T-cell (primary cell): ENCODE measurements at places on chromosomes 1 and 21.

DNA sequence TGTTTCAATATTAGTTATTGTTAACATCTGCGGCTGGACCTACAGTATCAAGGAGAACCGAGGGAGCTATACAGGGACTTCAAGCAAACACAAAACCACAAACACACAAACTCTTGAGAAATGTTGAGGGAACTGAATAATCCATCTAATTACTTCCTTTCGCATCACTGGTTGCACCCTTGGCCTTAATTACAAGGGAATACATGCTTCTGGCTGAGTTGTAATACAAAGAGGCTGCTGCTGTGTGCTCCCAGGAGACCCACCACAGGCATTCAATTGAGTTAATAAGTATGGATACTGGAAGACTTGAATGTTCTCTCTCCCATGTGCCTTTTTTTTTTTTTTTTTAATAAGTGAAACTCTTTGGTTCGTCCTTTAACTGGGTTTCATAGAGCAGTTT, 16.8 kb upstream of the SMYD2 start:
- no peak for DNase-seq

DNA sequence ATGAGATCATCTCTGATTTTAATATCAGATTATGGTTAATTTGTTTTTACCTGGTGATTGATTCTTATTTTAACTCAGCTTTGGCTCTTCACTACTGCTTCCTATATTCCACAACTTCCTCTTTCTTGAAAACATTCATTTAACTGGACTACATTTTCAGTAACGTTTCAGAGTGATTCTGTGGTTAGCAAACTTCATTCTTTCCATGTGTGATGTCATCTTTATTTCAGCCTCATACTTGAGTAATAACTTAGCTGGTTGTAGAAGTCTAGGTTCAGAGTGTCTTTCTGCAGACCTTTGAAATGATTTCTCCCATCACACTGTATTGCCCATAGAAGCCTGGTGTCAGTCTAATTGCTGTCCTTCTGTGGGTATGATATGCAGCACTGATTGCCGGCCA, 36.0 kb upstream of the SLC35F3 start:
- no peak for DNase-seq

DNA sequence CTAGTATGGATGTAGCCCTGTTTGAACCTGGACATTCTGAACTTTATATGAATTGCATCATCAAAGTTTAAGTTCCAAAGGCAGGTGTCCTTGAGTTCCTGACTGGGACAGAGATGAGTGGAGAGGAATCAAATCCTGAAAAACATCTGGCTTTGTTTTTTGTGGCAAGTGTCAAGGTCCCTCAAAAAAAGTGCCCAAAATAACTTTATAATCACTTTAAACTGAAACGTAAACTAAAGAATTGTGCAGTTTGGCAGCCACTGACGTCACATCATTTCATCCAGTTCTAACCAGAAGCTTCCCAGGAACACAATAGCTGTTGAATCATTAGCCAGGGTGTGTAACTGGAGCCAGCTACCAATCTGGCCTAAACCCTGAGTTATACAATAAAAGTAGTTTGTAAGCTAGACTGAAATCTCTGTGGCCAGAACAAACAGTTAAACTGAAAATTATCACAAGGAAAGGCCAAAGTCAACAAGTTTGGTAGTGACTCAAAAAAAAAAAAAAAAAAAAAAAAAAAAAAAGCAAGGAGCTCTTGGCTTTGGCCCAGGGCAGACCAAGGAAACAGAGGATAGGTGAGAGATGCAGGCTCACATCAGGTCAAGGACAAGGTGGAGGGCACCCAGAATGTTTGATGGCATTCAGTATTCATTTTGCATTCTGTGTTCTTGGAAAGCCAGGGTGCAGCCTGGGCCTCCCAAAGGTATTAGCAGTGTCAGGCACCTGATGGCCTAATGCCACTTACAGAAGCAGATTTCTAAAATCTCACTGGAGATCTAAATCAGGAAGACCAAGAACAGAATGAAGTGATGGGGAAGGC, 74.3 kb downstream of the TNFSF18 start:
- DNase-seq: no peak

DNA sequence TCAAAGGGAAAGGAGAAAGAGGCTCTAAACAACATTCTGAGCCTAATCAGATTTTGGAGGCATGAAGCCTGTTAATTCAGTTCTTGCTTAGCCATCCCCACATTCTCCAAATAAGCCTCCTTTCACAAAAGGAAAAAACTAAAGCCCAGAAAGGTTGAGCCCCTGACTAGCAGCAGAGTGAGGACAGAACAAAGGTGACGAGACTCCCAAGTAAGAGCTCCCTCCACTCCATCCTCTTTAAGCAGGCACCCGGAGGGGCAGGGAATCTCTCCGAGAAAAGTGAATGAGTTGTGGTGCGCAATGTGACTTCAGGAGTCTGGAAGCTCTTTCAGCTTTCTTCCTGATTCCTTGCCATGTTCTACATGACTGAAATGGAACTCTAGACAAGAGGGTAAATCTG, 43.4 kb upstream of the MYBPHL start:
- no peak for DNase-seq

GRCh38 chr1:79760531-79760930, 754.0 kb upstream of the ADGRL4 start:
- DNase-seq: no peak

DNA sequence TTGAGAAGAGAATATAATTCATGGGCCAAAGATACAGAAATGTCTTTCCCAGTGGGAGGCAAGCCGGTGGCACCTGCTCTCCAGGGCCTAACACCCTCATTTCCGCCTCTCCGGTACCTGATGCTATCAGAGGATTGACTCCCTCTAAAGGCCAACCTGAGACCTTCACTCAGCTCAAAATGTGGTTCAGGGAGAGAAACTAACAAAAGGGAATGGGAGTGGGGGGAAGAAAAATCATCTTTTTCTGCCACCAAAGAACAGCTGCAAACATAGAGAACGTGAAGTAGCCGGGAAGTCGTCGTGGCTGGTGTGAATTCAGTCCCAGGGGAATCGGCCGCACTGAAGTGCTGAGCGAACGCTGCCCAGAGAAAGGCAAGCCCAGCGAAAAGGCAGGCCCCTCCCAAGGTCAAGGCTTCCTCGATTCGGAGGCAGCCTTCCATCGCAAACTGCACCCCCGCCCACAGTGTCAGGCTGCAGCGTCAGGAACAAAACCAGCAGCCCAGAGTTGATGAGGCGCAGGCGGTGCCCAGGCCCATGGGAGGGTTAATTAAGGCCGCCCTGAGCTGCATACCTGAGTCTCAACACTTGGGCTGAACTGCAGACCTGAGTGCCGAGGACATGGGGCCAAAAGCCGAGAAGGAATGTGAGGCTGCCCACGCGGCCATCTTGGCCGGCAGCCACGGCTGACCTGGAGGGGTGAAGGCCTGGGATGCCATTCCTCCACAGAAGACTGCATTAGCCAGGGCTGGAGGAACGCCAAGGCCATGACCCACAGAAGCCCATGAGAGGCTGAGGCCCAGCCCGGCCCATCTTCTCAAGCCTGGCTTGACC, 160.2 kb downstream of the PSMG1 start:
- no peak for DNase-seq

- no peak for DNase-seq
Observed at GRCh38 chr1:232891071-232891470, 59.3 kb upstream of the NTPCR start.
